IMR-90 (cell line): ENCODE measurements at places on chromosomes 5 and 9. TPM values are rescaled to one million over a fixed set of nuclear protein-coding genes. Genes with fewer than 3 reads are reported as not detected.

Gene PCDHGA11
- 5.4 and 5.8 TPM in 2 replicates for total RNA-seq

Gene TTC16
- not detected in 2 replicates for total RNA-seq

Gene SLC25A48
- total RNA-seq, result not detected in 2 replicates

- no peak for DNase-seq
These were observed 36.6 kb upstream of the CCL21 start for GRCh38 chr9:34746526-34746925.

DNA sequence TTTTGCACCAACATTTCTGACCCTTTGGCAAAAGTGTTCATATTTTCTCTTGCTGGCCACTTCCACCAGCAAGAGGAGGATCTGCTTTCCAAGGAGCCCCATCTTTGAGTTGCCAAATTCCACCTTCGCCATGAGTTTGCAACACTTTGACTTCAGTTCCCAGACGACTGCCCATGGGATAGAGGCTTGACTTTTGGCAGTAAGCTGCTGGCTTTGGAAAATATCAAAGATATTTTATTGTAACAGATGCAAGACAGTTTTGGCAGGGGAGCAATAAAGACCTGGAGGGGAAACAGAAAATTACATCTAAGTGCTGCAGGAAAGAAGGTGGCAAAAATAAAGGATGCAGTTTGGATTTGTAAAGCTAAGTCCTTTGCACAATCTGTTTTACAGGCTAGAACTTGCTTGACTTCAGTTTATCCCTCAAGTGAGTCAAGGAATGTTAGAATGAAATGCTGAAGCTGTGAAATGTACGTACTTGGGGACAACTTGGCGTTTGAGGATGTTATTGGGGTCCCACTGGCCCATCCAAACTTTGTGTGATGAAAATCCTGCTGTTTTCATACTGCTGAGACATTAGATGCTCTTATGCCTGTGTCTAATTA lies 232.9 kb downstream of the GOLPH3 start:
- DNase-seq, result no peak

DNA sequence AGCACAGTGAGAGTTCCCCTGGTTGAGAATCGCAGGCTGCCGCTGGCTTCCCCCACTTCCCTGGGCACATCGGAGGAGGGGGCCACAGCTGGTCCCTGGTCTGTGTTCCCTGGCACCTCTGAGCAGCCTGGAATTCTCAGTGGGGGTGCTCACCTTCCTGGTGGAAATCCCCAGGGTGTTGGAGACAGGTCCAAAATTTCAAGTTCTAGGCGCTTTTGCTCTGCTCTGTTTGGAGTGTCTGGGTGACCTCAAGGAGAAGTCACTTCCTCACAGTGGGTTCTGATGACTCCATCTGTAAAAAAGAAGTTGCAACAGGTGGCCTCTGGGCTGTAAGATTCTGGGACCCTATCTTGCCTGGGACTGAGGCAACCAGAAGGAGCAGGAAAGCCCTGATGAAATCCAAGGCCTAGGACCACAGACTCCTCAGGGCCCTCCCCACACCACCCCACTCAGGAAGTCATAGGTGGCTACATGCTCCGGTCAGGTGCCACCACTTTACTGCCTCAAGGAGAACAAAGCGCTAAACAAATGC lies at the start of gene TRAF1:
TSS of gene TRAF1 (minus strand) at position 400 of the 532 bp plus-strand sequence. CDS start 721 bp downstream, outside the sequence.
- peak; percentile 45 for DNase-seq

- no peak for DNase-seq
These were observed 177.3 kb upstream of the ADAMTSL1 start for GRCh38 chr9:18296702-18297055.

GRCh38 chr5:141040771-141041426 lies 10.3 kb upstream of the PCDHB1 start:
- DNase-seq, result peak; percentile 1

- DNase-seq, result no peak
These were observed 66.2 kb downstream of the PDE6A start for GRCh38 chr5:149878371-149878770.
